GM03348 (cell line): ENCODE measurements at places on chromosomes 16 and 17.

- DNase-seq: no peak
Observed at GRCh38 chr16:60166-60565, 6.5 kb downstream of the SNRNP25 start.

DNA sequence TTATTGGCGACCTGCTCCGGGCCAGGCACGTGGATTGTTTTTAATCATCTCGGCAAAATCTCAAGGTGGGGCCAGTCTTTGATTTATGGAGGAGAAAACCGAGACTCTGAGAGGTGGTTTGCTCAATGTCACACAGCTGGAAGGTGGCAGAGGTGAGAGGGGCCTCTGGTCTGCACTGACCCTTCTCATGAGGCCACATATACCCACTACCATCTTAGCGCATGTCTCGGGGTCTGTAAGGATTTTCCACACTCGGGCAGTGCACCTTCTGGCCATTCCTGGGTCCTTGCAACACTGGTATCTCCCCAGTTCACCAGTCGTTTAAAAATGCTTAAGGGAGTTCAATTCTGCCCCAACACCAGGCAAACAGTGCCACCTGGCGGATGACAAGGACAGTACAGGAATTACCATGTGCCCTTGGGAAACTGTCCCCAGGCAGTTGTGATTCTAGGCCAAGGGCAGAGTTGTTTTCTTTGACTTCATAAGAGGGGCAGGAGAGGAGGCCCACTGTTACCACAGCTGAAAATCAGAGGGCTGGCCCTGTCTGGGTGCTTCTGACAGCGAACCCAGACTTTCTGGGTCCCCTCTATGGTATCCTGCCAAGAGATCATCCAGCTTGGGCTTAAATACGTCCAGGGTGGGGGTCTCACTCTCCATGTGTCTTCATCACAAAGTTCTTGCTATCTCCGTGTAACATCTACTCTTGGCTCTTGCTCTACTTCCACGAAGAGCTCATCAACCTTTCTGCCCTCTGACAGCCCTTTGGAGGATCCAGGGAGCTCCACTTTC is 39.4 kb upstream of the RAI1 start:
- peak; percentile 87 for DNase-seq

- no peak for DNase-seq
Observed at GRCh38 chr17:16919663-16920627, 52.0 kb downstream of the TNFRSF13B start.

GRCh38 chr16:17101646-17102045 is 369.1 kb downstream of the XYLT1 start:
- no peak for DNase-seq

DNA sequence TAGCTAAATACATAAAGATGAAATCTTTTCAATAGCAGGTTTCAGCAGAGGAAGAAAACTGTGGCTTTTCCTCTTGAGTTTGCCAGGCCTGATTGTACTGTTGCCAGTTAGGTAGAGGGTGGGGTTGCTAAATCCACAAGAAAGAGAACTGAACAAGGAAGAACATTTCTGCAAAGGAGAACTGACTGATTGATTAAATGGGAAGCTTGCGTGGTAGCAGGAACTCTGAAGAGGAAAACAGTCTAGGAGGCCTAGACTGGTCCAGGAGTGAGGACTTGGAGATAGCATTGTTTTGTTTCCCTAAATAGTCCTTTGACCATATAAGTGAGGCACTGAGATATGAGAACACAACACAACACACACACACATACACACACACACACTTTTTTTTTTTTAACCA is 18.8 kb downstream of the LRRC36 start:
- DNase-seq: no peak

DNA sequence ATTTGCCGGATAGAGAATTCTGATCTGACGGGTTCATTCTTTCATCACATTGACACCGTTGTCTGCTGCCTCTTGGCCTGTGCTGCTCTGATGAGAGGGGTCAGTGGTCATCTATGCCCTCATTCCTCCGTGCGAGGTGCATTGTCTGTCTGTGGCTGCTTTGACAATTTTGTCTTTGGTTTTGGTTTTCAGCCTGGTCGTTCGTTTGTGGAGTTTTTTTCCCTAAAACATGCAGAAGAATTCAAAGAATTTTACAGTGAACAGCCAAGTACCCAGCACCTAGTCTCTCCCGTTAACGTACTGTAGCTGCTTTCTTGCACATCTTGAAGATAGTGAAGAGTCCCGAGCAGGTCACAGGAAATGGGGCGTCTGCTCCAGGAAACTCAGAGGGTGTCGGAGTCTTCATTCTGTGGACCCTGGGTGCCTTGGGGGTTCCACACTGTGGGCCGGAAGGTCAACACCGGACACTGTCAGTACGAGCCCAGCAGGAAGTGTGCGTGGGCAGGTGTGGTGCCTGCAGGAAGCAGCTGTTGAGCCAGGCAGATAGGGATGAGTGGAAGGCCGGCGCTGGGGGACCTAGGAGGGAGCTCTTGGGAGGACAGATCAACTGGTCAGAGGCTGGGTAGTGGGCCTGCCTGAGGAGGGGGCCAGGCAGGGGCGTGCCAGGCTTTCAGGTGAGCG is 28.2 kb downstream of the CRAMP1 start:
- no peak for DNase-seq

GRCh38 chr16:12586701-12587100 is 217.0 kb downstream of the CPPED1 start:
- DNase-seq: no peak

GRCh38 chr17:64074704-64075426 is 54.4 kb upstream of the ICAM2 start:
- peak; percentile 61 for DNase-seq

DNA sequence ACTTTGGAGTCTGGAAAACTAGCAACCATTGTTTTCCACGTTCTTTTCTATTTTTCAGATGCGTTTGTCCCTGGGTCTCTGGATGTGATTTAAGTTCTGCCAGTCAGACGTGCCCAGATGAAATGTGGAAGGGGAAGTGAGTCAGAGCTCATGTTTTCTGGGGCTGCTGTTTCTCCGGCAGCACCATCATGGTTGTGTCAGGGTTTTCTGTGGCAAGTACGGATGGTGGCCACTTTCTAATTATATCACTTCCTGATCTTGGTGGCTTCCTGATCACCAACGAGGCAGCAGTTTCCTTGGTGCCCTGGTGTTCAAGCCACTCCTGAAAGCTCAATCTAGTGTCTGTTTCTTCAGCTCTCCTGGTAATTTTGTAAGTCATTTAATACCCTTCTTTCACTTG is 31.4 kb upstream of the PMFBP1 start:
- DNase-seq: peak; percentile 48

DNA sequence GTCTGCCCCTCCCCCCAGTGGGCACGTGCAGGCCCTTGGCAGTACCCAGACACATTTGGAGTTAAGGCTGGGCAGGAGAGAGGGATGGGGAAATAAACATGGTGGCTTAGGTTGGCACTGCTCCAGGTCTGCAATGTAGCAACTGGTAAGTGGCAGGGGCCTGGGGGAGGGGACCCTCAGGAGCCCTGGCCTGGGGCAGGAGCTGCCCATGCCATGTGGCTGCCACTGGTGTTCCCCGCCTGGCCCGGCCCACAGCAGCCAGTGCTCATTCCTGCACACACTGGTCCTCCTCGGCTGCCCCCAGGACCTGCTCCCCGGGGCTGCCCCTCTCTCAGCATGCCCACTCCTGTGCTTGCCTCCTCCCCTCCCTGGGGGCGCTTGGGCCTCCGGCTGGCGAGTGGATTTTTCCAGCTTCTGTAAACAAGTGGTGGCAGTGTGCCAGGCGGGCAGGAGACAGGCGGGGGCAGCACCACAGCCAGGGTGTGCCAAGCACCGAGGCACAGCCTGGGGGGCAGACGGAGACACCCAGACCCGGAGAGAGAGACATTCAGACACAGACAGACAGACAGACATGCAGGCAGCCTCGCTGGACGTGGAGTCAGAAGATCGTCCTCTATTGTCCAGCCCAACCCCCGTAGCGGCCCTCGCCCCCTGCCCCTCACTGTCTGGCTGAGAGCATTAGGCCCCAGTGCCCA is 9.4 kb downstream of the THRA start:
- no peak for DNase-seq

DNA sequence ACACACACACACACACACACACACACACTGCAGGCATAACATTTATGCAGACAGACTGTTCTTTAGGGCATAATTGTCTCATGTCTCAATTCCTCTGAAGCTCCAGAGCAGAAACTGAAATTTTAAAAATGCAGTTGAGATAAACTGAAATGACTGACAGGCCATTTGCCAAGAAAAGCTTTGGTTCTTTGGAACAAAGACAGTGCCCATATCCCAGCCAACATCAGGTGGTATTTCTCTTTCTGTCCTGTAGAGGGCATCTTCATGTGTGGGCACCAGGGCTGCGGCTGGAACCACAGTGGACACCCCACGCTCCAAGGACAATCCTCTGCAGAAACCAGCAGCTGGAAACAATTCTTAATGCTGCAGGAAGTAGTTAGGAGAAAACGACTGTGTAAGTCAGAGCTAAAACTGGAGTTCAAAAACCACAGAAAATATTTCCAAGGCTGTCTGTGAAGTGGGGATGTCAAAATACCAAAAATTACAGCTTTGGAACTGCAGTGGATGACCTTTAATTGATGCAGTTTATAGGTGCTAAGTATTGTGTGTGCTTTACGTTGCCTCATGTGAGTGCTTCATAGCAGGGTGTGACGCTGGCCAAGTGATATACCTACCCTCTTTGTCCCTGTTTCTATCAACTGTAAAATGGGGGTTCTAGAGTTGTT is 10.6 kb upstream of the MEFV start:
- peak; percentile 71 for DNase-seq
